ENCODE measurements at places on chromosomes 7 and 10.
A peak's percentile ranks its signal among the peaks of the same experiment; 100 is the strongest.

DNA sequence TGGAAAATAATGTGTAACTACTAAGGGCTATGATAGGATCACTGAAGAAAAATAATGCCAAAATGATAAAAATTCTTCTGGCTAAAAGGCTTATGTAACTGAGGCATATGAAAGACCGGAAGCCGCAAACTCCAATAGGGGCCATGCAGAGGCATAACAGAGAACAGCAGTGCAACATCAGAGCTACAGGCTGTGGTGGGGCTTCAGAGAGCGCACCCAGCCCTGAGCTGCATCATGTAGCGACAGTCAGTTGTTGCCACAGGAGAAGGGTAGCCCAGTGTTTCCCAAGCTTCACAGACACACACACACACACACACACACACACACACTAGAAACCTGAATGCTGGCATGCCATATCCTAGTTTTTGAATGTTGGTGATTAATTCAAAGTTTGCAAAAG, 9.3 kb downstream of the LLCFC1 start:
- DNase-seq = no peak

DNA sequence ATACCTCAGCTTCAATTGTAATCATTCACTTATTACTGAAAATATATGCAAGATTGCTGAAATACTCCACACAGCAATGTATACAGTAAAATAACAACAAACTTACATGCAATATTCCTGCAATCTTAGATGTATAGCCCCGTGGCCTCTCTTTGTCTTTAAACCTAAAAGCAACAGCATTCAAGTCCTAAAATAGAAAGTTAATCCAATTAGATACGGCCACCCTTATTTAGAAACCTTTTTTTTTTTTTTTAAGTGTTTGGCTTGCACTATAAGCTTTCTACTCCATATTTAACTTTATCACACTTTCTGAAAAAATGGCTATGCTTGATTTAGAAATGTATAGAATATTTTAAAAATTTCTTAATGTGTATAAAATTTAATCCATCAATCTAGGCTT, 67.6 kb downstream of the IDE start:
- DNase-seq = no peak

DNA sequence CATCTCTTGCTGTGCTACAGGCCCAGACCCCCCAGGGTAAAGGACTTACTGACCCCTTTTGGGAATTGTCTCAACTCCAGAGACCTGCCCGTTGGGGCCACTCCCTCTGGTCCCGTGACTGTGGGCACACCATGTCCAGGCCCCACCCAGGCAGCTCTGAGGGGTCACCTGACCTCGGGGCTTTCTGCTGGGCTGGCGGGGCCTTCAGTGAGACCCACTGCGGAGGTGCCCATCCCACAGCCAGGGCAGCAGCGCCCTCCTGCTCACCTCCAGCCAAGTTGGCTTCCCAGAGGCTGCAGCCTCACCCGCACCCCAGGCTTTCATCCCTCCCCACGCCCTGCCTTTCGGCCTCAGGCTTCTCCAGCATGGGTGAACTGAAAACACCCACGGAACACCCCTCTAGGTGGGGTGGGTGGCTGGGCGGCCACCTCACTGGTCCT, 147.2 kb downstream of the DNAJB6 start:
- no peak for DNase-seq

DNA sequence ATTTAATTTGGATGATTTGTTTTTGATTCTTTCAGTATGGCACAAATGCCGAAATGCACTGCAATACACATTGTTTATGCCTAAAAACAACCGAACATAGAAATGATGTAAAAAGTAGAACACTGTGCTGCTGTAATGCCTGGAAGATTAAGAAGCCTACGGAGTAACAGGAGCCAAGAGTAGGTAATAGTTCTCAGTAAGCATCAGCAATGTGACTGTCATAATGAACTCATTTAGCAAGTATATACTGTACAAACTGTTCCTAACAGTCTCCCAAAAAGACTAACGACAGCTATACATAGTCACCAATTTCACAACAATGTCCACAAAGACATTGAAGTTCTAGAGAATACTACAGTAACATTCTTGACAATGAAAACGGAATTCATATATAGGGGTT, 19.0 kb upstream of the LAMB4 start:
- no peak for DNase-seq

- DNase-seq = no peak
These were observed 11.0 kb upstream of the PPIF start for GRCh38 chr10:79336276-79336675.

GRCh38 chr7:87806150-87806549, 70.0 kb downstream of the SLC25A40 start:
- no peak for DNase-seq

DNA sequence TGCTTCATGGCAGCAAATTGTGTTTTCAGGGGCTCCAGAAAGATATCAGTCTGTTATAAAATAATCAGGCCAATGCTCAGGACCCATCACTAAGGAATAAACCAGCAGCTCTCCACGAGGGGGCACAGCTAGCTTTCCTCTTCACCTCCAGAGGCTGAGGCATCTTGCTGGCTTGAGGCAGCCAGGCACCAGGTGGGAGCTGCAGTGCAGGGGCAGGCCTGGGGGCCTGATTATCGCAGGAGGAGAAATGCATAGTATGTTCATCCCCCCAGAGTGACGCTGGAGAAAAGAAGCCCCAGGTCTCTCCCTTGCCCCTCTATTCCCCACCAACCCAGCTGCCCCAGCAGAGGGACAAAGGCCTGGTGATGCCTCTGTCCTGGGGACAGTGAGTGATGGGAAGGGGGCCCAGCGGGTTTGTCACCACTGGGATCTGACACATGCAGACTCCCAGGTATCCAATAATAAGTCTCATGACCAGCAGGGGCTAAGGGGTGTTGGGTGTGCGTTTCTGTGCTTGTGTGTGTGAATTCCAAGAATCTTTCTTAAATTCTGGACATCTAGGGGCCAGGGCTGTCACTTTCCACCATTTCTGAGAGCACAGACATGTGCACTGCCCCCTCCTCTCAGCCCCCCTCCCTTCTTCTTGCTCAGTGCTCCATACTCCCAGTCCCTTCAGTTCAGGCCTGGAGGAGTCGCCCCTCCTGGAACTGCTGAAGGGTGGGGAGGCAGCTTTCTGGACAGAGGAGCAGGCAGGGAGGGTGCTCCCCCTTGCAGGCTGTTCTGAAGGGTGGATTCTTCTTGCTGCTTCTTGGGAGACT, 128.1 kb upstream of the FAM20C start:
- no peak for DNase-seq

DNA sequence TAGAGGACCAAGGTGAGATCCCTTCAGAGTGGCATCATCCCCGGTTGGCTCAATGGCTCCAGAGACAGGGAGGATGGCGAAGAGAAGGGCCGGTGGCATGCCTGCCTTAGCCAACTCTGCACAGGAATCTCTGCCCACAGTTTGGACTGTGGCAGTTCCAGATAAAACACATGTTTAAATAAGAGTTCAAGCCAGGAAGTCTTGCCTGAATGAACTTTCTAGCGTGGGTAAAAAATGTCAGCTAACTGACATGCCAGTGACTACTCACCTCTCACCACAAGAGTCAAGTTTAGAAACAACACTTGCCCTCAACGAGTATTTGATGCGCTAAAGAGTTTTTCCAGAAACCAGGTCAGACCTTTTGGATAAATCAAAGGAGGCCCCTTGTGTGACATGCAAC, 3.0 kb downstream of the NOD1 start:
- DNase-seq = no peak

DNA sequence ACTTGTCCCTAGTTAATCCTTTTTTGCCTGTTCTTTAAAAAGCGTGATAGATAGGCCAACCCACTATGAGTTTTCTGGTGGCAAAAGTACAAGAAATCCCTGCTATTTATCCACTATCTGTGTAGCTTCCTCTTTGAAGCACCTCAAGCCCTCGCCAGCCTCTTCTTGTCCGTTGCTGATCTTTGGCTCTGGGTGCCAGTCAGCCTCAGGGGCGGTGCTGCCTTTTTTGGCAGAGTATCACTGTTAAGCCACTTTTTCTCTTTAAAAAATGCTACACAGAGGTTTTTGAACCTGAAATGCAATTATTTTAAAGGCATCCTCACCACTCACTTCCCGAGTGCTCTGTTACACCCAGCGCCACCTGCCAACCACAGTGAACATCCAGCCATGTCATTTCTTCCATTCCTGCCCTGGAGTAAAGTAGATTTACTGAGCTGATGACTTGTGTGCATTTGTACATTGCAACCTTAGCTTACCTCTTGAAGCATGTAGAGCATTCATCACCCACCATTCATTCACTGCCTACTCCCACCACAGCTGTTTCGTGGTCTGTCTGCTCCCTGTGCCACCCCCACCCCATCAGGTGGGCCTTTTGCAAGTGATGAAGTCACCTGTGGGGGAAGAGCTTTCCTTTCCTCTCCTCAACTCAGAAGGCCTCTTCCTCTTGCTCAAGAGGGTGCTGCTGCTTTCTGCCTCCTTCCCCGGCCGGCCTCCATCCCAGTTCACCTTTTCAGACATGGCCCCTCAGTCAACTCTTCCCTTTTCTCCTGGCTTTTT, 414.2 kb upstream of the GALNT17 start:
- peak; percentile 4 for DNase-seq

GRCh38 chr7:111560773-111561653, 1.3 kb downstream of the IMMP2L start:
- DNase-seq = no peak

DNA sequence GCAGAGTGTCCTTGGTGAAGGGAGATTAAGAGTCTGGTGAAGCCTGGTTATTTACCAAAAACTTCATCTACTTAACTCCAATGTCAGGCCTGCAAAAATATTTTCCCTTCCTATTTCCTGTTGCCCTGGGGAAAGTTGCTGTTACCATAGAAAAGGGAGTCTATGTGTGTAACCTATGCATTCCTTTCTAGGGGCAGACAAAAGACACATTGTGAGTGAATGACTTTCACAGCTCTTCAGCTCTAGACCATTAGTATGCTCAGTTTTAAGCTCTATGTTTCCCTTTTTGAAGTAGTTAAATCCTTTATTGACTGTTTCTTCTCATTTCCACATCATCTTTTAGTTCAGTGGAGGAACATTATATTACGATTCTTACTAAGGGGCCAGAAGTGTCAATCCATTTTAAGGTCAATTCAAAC, 45.6 kb upstream of the SGCE start:
- no peak for DNase-seq

- no peak for DNase-seq
These were observed at the start of gene PLPP4 for GRCh38 chr10:120456626-120457430. TSS of gene PLPP4 (plus strand) at chr10:120457227. CDS start at chr10:120457306, 79 bp downstream.

- DNase-seq = peak; percentile 78
These were observed 163.8 kb upstream of the KLF6 start for GRCh38 chr10:3948843-3949242.

GRCh38 chr7:131547589-131547988, 8.8 kb downstream of the PODXL start:
- DNase-seq = no peak

- no peak for DNase-seq
These were observed 85.2 kb downstream of the SH3PXD2A start for GRCh38 chr10:103770139-103770538.

- DNase-seq = no peak
These were observed 84.9 kb downstream of the C10orf105 start for GRCh38 chr10:71634531-71635164.

- no peak for DNase-seq
These were observed 164.4 kb upstream of the NAMPT start for GRCh38 chr7:106448992-106449859.

DNA sequence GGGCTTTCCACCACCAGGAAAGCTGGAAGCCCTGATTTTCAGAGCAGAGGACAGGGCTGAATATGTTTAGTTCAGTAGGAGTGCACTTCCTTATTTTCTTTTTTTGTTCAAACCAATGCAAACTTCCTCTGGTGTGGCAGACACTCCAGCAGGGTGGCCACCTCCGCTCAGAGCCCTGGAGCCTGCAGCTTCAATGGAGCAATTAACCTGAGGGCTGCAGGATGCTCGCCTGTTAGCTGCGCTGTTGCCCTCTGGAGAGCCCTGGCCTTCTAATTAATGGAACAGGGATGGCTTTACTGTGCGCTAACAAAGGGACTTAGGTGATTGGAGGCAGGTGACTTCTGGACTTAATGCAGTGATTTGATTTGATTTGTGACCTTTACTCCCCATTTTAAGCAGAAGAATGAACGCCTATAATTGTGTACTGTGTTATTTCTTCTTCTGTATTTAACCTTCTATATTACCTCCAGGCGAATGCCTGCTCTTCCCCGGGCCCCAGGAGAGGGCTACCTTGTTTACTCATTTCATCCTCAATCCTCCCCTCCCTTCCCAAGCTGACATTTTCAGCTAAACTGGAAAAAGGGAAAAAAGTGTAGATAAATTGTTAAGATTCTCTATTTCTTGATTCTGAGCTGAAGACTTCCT, 123.0 kb upstream of the CTBP2 start:
- DNase-seq = no peak

GRCh38 chr7:47588704-47589225, 6.9 kb upstream of the TNS3 start:
- DNase-seq = no peak

GRCh38 chr7:140810385-140810784, 113.9 kb downstream of the NDUFB2 start:
- DNase-seq = no peak

- no peak for DNase-seq
These were observed 8.0 kb downstream of the DLX5 start for GRCh38 chr7:97016381-97017191.

DNA sequence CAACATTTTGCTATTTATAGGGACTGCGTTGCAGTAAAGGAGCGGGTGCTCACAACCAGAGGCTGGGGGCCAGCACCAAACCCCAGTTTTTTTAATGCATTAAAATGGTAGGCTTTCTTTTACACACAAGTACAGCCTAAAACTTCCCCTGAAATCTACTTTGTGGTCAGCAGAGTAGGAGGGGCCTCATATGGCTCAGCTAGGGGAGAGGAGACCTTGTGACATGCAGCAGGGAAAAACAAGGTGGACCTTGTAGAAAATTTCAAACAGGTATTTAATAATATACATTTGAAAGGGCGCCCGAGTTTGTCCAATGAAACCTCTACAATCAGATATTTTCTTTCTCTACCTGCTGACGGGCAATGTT, 1.4 kb downstream of the CCDC136 start:
- no peak for DNase-seq

All from stimulated activated naive CD4-positive, alpha-beta T cell treated with Interleukin-2 at 50 U/mL for 16 hours (primary cell).